Amniotic epithelial cell (primary cell): ENCODE measurements at places on chromosomes 3 and 15.

DNA sequence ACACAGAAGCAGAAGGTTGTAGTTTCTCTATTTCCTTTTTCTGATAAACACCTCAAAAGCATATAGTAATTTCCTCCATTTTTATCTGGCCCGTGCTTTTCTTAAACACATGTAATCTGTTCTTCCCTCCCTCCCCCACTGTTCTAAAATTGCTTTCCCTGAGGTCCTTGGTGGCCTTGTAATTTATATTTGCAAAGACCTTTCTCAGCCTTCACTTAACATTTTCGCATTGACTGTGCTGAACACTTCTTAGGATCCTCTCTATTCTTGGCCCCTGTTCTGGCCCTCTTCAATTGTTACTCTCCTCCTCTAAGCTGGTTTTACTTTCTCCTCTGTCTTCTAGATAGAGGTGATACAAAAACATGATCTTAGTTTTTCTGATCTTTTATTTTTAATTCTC, 28.3 kb downstream of the GAP43 start:
- no peak for DNase-seq

DNA sequence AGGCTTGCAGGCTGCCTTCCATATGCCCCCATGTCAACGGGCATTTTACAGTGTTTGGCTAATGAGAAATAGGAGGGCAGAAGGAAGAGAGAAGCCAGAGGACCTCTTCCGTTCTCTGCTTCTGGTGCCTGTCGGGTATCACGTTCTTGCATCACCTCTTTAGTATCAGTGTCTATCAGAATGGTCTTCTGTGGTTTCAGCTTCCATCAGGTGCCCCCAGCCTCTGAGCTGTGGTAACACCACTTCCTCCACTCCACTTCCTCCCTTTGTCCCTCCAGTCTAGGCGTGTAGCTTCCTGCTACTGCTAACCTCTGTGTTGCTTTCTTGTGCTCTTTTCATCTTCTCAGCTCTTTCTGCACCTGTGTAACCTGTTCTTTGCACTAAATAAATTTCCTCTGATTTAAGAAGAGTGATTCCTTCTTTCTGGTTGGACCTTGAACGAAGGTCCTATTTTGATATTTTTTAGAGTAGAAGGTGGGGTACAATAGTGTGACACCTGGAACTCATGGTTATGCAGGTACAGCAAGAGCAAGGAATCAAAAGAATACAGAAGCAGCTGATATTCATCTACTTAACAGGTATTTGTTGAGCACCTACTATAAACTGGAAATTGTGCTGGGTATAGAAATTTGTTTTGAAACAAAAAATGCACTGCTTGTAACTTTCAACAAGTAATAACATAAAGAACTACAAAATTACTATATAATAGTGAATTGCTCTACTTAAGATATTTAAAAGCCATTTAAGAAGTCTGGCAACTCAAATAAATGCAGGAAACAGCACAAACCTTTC, 27.4 kb upstream of the FOXB1 start:
- DNase-seq: no peak

DNA sequence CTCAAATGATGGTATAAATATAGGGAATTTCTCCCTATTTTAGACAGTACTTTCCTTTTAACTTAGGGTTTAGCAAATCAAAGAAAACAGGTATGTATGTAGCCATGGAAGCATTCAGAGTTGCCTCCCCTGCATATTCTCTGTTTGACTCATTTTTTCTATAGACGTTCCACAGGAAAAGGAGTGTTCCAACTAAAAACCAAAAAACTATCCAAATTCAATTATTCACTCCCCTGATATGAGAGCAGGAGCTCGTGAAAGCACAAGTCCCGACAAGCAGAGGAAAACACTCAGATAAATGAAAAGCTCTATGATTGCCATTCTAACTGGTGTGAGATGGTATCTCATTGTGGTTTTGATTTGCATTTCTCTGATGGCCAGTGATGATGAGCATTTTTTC, 119.5 kb downstream of the FRMD5 start:
- DNase-seq: peak; percentile 33

DNA sequence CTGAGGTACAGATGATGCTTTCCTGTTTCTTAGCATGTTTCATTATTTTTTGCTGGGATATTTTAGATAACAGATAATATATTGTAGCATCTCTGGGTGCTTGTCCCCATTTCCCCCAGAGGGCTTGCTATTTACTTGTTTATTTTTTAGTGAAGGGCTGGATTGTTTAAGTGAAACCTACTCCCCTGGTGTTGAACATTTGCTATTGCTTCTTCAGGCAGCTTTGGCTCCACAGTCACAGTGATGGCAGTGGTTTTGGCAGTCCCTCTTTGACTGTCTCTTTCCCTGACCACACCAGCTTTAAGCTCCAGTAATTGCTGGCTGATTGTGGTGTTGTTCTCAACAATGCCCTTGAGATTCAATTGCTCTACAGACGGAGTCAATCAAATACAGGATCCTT, 128.9 kb downstream of the KLF13 start:
- no peak for DNase-seq

GRCh38 chr3:71206305-71207165, 377.0 kb downstream of the FOXP1 start:
- no peak for DNase-seq

DNA sequence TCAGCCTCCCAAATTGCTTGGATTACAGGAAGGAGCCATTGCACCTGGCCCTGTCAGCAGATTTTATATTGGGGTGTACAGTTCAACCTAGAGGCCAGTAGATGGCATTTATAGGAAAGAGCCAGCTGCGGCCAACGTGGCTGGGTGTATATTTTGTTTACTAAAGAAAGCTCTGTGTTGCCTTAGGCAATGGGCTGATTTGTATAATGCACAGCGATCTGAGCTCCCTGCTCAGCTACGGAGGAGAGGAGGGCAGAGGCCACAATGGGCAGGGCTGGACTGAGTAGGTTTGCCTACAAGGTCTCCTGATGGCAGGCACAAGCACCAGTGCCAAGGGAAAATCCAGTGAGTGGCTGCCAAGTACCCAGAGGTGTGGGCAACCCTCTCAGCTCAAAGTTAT, 282.4 kb downstream of the ARPP21 start:
- DNase-seq: no peak
